GM12865 (cell line): ENCODE measurements at places on chromosomes 1 and 21.

GRCh38 chr21:28791595-28792282 lies 200.9 kb downstream of the LTN1 start:
- DNase-seq, result no peak

- no peak for DNase-seq
Observed at GRCh38 chr21:38402795-38403194, 95.5 kb downstream of the ERG start.

GRCh38 chr1:175270361-175270760 lies 77.8 kb upstream of the KIAA0040 start:
- no peak for DNase-seq

DNA sequence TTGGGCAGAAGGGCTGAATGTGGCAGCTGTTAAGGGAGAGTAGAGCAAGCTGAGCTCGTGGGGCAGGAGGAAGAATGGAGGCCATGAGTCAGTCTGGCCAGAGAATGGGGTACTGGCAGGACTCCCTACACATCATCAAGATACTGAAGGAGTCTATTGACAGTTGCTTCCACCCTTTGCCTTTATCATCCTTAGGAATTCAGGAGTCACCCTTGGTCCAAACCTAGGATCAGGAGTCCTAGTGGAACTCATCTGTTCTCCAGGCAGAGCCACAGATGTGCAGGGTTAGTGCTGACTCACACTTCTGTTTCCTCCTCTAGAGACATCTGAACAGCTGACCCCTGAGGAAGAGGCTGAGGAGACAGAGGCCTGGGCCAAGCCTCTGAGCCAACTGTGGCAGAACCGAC lies 18.7 kb upstream of the ST3GAL3 start:
- no peak for DNase-seq

- no peak for DNase-seq
Observed at GRCh38 chr21:39155578-39155977, 27.7 kb downstream of the PSMG1 start.

GRCh38 chr21:18026359-18026758 lies 207.2 kb upstream of the C21orf91 start:
- DNase-seq, result no peak

DNA sequence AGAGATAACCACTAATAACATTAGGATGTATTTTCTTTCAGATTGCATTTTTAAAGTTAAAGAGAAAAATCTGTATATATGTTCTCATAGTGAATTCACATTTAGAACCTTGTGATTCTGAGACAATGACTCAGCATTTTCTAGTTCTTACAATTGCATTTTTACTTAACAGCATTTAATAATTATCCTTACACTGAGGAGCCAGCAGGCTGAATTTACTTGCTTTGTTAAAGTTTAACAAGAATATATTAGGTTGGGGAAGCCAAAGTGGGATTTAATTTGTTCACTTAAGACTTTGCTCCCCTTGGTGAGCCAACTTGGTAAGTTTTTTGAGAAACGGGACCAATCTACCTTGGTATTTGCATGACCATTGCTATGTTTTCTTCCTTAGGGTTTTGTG lies 4.5 kb downstream of the PATJ start:
- DNase-seq, result no peak

- no peak for DNase-seq
Observed at GRCh38 chr1:246779561-246780175, 55.5 kb downstream of the SCCPDH start.

- no peak for DNase-seq
Observed at GRCh38 chr1:201181323-201181722, 9.3 kb upstream of the IGFN1 start.

GRCh38 chr1:33300673-33301072 lies 20.2 kb downstream of the A3GALT2 start:
- no peak for DNase-seq
